Choroid plexus epithelial cell (primary cell): ENCODE measurements at places on chromosomes 2 and 18.

GRCh38 chr2:218981390-218981880 is 3.5 kb downstream of the FEV start:
- DNase-seq = no peak

DNA sequence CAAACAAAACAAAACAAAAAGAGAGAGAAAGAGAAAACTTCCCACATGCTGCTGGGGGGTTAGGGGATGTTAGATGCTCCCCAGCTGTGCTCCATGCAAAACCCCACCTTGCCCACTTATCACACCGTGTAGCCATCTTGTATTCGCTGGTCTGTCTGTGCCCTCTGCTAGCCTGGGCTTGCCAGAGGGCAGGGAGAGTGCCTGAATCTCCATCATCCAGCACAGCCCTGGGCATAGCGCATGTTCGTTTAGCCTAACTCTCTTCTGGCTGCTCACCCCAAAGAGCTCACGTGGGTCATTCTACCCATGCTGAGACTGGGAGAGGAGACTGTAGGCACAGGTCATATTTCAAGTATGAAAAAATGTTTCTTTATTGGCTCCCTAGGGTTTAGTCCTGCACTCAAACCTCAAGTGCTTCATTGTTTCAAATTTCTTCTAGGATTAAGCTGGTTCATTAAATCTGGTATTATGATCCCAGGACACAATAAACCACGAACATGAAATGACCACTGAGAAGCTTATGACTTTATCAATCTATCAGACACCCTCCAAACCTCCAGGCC is 100.5 kb downstream of the KCNF1 start:
- DNase-seq = peak; percentile 5

- no peak for DNase-seq
Observed at GRCh38 chr2:240628507-240628807, 3.2 kb downstream of the GPR35 start.

DNA sequence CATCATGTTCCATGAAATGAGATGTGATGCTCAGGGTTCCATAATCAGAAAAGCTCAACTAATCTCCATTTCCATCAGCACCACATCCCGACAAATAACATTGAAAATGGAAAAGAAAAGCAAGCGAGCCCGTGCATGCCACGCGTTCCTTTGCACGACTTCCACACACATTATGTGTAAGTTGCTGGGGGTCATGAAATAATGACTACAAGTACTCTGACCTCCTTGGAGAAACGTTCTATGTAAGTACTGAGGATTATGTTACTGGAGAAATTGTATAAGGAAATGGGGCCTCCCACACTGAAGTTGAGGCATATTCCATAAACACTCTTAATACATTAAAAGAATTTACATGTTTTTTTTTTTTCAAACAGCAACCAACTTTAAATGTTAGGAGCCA is 38.3 kb downstream of the CCBE1 start:
- DNase-seq = no peak

- peak; percentile 44 for DNase-seq
Observed at GRCh38 chr2:37020887-37021796, 54.8 kb upstream of the STRN start.

DNA sequence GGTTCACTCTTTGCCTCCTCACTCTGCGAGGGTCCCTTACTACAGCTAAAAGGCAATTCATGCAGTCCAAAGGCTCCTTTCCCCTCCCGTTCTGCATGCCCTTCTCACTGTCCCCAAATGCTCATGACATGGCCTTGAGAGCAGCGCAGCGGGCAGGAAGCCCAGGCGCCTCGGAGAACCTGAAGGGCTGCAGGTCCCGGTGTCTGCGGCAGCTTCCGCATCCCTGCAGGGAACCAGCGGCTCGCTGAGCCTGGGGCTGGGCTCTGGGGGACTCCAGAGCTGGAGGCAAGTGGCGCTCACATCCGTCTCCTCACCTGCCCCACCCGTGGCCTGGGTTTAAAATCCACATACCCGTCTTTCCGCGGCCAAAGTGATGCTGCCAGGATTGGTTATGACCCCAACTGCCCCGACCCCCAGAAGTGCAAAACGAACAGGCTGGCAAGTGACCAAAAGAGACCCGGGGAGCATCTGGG is 462 bp upstream of the CIDEA start:
- DNase-seq = no peak

GRCh38 chr18:9066817-9067306 is 35.6 kb upstream of the NDUFV2 start:
- DNase-seq = no peak

- no peak for DNase-seq
Observed at GRCh38 chr2:46898024-46898423, 17.6 kb downstream of the MCFD2 start.

DNA sequence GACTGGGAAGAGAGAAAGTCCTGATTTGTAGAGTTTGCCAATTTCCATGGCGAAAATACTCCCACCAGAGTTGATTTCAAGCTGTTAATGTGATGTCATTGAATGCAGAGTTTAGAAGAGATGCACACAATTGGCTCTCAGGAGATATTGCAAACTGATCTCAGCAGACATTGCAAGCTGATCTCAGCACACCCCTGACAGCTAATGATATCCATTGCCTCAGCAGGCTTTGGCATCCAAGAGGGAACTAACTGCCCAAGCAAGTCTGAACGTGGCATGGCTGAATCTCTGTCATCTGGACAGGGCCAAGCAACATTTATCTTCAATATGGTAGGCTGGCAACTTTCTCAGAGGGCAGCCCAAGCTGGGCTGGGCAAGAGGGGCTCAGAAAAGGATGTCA is 78.4 kb upstream of the CYP1B1 start:
- no peak for DNase-seq

DNA sequence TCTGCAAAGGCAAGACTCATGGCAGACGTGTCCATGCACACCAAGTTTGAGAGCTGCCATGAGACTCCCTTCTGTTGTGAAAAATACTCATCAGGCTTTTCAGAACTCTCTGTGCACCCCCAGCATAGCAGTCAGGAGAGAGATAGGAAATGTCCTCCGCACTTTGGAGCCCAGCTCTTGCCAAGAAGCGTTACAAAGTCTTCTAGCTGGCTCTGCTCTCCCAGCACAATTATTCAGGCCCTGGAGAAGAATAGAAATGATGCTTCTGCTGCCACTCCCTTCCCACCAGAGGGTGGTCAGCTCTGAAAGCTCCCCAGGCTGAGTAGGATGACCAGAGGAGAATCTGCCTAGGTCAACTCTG is 594.4 kb upstream of the ID2 start:
- DNase-seq = no peak

DNA sequence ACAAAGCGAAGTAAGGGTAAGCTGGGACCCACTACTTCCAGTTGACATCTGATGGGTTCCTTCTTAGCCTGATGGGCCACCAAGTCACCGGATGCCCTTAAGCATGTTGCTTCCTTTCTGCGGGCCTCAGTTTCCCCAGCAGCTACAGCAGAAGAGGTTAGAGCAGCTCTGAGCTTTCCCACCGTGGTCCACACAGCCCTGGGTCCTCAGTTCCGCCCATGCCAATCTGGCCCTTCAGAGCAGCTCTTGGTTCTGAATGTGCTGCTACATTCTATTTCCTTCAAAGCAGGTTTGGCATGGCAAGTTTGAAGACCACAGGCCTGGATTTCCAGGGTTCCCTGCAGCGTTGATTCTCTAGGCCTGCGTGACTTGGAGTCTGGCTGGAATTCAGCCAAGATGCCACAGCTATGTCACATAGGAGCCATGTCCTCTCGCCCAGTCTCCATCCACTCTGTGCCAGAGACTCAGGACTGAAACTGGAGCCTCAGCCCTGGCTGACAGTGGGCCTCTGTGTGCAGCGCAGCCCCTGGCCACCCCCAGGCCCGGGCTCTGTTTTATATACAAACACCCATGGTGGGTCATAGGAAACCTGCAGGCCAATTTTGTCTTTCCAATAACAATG is 79.6 kb downstream of the TFCP2L1 start:
- peak; percentile 16 for DNase-seq

GRCh38 chr2:209638346-209638745 is 133.3 kb upstream of the UNC80 start:
- DNase-seq = peak; percentile 27

DNA sequence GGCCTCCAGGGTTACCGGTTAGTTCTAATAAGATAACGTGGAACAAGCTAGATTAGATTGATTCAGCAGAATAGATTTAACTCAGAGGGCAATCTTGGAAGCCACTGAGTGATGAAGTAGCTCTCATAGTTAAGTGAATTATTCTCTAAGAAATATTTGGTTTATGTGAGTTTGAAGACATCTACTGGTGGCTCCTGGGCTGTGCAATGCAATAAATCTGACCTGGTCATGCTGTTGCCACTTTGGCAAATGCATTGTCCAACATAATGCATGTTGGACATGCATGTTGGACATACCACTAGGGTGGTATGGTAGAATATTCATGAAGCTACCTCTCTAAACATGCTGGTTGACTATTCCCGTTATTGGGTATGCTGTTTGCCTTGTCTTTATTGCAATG is 493.7 kb upstream of the VRK2 start:
- DNase-seq = peak; percentile 3

DNA sequence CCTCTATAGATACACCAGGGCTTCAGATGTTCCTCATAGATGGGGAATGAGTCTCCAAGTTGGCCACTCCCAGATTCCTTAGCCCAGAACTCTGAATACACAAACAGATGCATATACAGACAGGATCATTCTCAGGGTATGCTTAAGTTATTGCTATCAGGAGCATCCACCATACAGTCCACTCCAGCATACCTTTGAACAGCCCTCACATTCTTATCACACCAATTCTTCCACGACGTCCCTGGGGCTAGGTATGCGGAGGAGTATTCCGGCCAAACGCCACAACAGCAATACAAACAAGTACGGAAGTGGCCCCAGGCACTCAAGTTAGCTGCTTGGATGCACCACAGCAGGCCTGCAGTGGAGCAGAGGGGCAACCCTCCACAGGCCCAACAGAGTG is 312.5 kb upstream of the CHAC2 start:
- DNase-seq = no peak

- DNase-seq = no peak
Observed at GRCh38 chr2:7881466-7881865, 800.4 kb upstream of the ID2 start.
